ENCODE measurements at places on chromosomes 4 and X. TPM values are rescaled to one million over a fixed set of nuclear protein-coding genes. Genes with fewer than 3 reads are reported as not detected.
A peak's percentile ranks its signal among the peaks of the same experiment; 100 is the strongest.

DNA sequence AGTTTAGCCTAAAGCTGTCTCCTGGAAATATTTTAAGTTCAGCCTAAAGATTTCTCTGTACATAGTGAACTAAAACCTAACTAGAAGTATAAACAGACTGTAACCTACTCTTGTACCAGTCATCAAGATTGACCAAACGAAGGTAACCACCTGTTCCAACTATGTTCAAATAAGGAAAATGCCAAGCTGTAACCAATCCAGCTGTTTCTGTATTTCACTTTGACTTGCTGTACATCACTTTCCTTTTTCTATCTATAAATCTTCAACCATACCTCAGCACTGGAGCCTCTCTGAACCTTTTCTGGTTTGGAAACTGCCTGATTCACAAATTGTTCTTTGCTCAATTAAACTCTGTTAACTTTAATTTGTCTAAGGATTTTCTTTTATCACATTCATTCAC, 3.1 kb upstream of the CYSLTR1 start:
- no peak for DNase-seq

DNA sequence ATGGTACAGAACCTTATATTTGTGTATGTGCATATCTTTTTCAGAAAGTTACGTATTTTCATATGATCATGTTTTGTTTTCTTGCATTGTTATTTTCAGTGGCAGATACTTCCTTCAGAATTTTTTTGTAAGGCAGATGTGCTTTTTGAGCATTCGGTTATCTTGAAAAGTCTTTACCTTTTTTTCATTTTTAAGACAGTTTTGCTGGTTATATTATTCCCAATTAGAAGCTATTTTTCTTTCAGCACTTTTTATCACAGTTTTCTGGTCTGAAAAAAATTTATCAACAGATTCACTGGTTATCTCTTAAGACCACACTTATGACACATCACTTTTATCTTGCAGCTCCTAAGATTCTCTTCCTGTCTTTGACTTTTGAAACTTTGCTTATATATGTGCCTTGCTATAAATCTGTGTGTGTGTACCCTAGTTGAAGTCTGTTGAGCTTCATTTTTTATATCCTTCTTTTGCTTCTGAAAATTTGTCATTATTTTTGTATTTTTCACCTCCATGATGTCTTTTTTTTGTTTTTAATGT, 53.1 kb downstream of the ZNF732 start:
- no peak for DNase-seq

DNA sequence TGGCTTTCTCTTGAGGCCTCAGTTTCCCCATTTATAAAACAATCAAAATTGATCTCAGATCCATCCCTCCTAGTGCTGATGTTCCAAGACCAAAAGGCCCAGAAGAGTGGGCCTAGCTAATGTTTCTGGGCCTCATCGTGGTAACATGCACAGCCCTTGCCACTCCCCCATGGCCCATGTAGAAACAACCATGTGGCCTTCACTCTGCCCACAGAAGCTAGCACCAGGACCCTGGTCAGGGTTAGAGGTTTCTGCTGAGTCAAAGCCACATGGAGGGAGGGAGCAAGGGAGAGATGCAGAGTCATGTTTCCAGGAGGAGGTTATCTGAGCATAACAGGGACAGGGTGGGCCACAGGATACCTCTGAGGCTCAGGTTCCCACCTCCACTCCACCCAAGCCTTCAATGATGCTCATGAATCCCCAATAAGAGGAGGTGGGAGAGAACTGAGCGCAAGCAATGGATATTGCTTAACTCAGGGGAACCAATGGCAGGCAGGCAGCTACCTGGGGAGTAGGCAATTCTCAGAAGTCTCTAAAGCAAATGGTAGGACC, 16.9 kb downstream of the OTUD5 start:
- DNase-seq: no peak

DNA sequence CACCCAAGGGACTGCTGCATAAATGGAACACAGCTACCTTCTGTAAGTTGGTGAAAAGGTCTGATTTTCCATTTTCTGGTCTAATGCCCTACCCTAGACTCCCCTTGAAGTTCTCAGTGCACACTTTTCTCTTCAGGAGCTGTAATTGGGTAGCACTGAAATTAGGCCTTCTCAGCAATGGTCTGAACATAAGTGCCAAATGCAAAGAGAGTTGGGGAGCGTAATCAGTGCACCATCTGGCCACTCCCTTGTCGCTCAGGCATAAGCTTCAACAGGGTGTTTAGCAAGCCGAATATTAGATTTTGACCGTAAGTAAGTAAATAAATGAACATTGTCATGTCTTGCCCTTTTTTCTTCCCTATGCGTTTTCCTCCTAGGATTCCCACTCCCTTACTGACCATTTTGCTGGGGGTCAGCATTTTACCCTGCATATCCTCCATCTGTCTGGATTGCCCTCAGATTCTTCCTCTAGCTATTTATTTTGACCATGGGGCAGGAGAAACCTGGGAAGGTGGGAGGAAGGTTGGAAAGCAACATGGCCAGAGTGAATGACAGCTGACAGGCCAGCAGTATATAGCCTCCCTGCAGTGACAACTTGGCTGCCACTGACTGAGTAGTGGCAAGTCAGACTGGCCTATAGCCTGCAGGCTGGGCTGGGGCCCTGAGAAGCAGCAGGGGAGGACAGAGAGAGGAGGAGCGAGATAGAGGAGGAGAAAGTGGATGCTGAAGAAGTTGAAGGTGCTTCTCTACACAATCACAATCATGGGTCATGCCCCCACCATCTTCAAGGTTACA, 2.7 kb downstream of the NHSL2 start:
- DNase-seq: no peak

GRCh38 chrX:125769628-125770027, 396.5 kb downstream of the DCAF12L2 start:
- DNase-seq: no peak

GRCh38 chr4:7426525-7427171, 8.1 kb downstream of the PSAPL1 start:
- no peak for DNase-seq

SLC38A5 gene
- polyA plus RNA-seq: 5.2 TPM

- no peak for DNase-seq
These were observed 171.1 kb downstream of the DCHS2 start for GRCh38 chr4:154320521-154320920.

UGT8 gene
- 60.2 TPM for polyA plus RNA-seq

NOX1 gene
- polyA plus RNA-seq: 0.93 TPM

DNA sequence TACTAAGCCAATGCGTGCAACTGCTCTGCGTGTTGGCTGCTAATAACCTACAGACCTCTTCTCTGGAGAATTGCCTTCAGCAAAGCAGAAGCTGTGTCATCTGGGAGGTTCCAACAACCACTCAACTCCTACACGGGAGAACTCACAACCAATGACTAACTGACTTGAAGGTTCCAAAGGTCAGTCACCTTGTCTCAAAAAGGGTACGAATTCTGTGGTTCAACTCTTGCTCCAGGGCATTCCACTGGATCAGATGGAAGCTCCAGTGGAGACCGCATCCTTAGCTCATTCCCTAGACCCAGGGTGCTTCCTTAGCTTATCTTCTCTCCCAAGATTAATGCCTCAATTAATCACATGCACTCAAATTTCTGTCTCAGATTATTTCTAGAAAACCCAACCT, 222.7 kb downstream of the CHIC2 start:
- no peak for DNase-seq

- DNase-seq: peak; percentile 20
These were observed 91.9 kb upstream of the MAPK10 start for GRCh38 chr4:86451560-86452330.

DNA sequence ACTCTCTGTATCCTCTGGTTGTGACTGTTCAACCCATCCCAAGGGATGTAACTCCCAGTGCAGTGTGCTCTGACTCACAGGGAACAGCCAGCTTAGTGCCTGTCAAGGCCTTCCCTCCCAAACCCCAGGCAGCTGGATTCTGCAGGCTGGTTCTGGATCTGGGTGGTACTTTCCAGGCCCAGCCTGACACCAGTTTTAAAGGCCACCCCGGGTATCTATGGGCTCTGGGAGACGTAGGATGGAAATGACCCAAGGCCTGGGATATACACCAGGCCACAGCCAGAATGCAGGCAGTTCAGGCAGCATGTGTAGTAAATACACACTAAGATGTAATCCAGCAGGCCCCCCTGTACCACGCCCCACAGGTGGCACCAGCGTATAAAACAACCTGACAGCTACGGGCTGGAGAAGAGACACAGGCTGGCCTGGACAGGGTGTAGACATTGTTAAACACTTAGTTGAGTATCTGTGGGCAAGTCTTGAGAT, 64.2 kb downstream of the SPINK2 start:
- no peak for DNase-seq

GAGE12E gene
- polyA plus RNA-seq: not detected

GRCh38 chr4:42554072-42554471, 102.8 kb downstream of the ATP8A1 start:
- DNase-seq: no peak

DNA sequence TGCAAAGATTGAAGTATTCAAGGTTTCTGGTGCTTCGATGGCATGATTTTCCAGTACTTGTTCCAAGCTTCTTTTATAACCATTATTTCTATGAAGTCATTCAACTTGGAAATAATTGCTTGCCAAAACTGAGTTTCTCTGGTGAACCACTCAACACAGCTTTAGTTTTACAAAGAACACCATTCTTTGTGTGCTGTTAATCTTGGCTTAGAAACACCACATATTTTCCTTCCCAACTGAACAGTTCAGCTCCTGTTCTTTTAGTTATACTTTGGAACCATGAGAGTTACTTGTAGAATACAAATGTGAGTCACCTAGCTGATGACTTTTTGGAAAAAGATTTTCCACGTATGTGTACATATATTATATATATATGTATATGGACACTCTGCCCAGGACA, 32.7 kb downstream of the TMEM47 start:
- no peak for DNase-seq

GRCh38 chr4:187209921-187210613, 486.4 kb upstream of the FAT1 start:
- no peak for DNase-seq

FAM184B gene
- 0.85 TPM for polyA plus RNA-seq

GRCh38 chrX:117713411-117713810, 403.2 kb downstream of the KLHL13 start:
- DNase-seq: peak; percentile 20

MAGEA12 gene
- not detected for polyA plus RNA-seq

C4orf54 gene
- polyA plus RNA-seq: 1.1 TPM

FAAH2 gene
- 15.2 TPM for polyA plus RNA-seq

GRCh38 chr4:140298001-140298400, 75.4 kb upstream of the SCOC start:
- DNase-seq: no peak

- DNase-seq: no peak
These were observed 3.9 kb upstream of the FAM9C start for GRCh38 chrX:13048280-13048679.

GRCh38 chr4:54568184-54568583, 89.6 kb upstream of the KIT start:
- DNase-seq: no peak

DRD5 gene
- polyA plus RNA-seq: 0.83 TPM

GATB gene
- polyA plus RNA-seq: 35.6 TPM

GRCh38 chrX:110001740-110002299, 1.1 kb upstream of the TMEM164 start:
- DNase-seq: no peak
